Stimulated activated CD8-positive, alpha-beta memory T cell treated with anti-CD3 and anti-CD28 coated beads, Interleukin-7, amount 100 ng/mL, for 4 hours (primary cell): ENCODE measurements at places on chromosomes 2 and 18.

GRCh38 chr18:32548688-32549087, 78.0 kb upstream of the GAREM1 start:
- no peak for DNase-seq

DNA sequence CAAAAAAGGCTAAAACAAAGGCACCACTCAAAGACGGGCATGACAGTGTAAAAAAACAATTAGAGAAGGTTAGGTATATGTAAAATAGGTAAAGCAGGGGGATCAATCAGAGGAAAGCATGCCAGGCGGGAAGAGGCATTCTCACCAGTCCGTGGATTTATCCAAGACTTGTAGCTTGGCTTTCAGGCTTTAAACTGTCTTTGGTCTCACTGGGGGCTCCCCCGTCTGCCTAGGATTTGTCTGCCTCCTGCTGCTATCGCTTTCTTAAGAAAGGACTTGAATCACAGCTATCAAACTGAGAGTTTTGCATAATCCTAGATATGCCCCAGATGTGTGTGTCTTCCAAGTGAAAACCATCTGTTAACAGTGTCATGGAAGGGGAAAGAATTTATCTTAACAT, 11.1 kb upstream of the GORASP2 start:
- DNase-seq, result no peak

DNA sequence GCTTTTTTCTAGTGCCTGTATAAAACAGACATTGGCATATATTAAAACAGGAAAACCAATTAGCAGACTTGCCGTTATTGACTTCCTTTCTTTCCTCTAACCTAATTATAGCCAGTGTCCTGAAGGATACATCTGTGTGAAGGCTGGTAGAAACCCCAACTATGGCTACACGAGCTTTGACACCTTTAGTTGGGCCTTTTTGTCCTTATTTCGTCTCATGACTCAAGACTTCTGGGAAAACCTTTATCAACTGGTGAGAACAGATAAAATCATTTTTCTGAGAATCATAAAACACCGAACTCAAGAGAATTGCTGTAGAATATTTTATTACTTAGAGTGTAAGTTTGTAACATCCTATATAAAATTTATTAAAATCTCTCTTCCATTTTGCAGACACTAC, 74.3 kb downstream of the SCN2A start:
- DNase-seq, result no peak

- no peak for DNase-seq
These were observed 784 bp downstream of the WDR33 start for GRCh38 chr2:127810156-127810618.

GRCh38 chr18:76752400-76752799, 70.0 kb upstream of the ZNF236 start:
- no peak for DNase-seq

- DNase-seq, result no peak
These were observed 218.4 kb upstream of the DTNA start for GRCh38 chr18:34491719-34492118.

DNA sequence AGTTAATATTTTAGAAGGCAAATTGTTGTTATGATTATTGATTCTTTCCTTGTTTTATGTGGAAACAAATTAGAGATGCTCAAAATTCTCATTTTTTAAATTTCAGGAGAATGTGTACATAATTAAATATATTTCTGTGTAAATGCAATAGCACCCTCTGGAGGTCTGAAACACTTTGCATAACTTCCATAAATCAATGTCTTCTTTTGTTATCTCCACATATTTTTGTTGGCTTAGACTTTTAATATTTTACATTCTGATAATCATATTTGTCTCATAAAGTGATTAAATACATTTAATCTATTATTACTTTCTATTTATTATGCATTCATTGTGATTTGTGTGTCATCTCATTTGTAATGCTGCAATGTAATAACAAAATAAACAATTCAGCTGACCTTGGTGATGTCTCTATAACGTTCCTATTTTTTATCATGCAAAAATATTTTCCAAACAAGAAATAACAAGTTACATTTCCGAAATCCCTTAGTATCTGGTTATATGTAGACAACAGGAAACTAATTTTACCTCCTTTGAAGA, 201.8 kb upstream of the GALNT5 start:
- no peak for DNase-seq

GRCh38 chr2:11963966-11964365, 217.5 kb downstream of the LPIN1 start:
- DNase-seq, result no peak
